G401 (cell line): ENCODE measurements at places on chromosomes 13 and 19. TPM values are rescaled to one million over a fixed set of nuclear protein-coding genes. Genes with fewer than 3 reads are reported as not detected.

DNA sequence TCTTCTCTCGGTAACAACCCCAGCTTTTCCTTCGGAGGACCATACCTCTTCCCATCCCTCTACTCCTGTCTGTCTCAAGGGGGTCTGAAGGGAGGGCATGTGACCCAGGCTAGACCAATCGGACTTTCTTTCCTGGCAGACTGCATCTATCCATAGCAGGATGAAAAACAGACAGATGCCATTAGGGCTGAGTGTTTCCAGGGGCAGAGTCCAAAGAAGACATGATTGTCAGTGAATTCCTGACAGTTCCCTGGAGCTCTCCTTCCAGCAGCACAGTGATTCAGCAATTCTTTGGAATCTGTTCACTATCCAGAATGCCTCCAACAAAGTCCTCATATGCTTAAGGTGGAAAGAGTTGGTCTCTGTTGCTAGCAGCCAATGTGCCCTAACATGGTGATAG, 189.8 kb downstream of the KCTD12 start:
- no peak for DNase-seq

- DNase-seq = no peak
Observed at GRCh38 chr13:70080012-70080411, 27.6 kb upstream of the ATXN8OS start.

DNA sequence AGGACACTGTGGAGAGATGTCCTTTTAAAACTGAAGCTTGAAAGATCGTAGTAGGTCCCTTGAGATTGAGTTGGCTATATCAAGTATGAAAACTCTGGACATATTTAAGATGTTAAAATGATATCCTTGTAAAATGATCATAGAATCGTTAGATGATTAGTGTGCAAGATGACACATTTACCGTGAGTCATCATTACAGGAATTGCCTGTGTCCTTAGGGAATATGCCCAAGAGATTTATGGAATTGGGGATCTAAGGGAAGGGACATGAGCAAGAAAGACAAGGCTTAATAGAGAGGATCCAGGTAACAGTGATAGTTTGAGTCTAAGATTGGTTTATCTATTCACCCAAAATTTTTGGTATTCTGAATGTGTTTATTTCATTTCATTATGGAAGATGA, 233.7 kb downstream of the GPC5 start:
- DNase-seq = no peak

DNA sequence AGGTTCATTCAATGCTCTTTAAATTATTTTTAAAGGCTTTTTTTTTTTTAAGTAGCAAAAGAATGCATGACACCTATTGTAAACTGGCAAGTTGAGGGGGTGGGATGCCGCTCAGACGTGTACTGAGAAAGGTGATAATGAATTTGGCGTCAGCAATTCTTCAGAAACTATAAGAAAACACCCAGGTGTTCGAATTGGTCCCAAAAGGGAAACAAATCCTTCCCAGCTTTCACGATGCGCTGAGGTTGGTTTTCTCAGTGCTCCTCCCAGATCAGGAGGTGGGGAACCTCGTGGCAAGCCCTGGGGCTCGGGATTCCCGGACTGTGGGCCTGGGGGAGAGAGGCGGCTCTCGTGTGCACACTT, 543 bp upstream of the FAM124A start:
- DNase-seq = peak; percentile 19

PLPPR3 gene
- total RNA-seq = 47.9 and 54.5 TPM in 2 replicates

ZNF492 gene
- 0.25 and 1.9 TPM in 2 replicates for total RNA-seq

TBXA2R gene
- total RNA-seq = 7.7 and 9.7 TPM in 2 replicates

CRB3 gene
- total RNA-seq = 1.9 TPM in 1 of 2 replicates, not detected in the other

ANO8 gene
- total RNA-seq = 3.1 and 4.3 TPM in 2 replicates

OR7G3 gene
- total RNA-seq = not detected in 2 replicates

BLVRB gene
- 195 and 247 TPM in 2 replicates for total RNA-seq

ATXN8OS gene
- total RNA-seq = not detected in 2 replicates
